H9 (cell line): ENCODE measurements at places on chromosomes 5 and 9. TPM values are rescaled to one million over a fixed set of nuclear protein-coding genes. Genes with fewer than 3 reads are reported as not detected.

Gene IL13
- not detected in 2 replicates for total RNA-seq

Gene MTREX
- total RNA-seq = 123 and 132 TPM in 2 replicates

Gene PHYHD1
- total RNA-seq = 18.0 and 22.2 TPM in 2 replicates

Gene ABHD17B
- 67.6 and 70.2 TPM in 2 replicates for total RNA-seq

Gene PTGS1
- 1.0 and 1.3 TPM in 2 replicates for total RNA-seq

GRCh38 chr9:12775679-12776512, 1.1 kb downstream of the LURAP1L start:
- no peaks in the 10 kb centered on the region for H3K4me1 ChIP-seq
- peak overlapping the region; percentile 98 for H3K4me3 ChIP-seq
- peak; percentile 88 for DNase-seq
- no peaks in the 10 kb centered on the region for H3K36me3 ChIP-seq
